ENCODE measurements at places on chromosomes 5 and 9.
A peak's percentile ranks its signal among the peaks of the same experiment; 100 is the strongest.

DNA sequence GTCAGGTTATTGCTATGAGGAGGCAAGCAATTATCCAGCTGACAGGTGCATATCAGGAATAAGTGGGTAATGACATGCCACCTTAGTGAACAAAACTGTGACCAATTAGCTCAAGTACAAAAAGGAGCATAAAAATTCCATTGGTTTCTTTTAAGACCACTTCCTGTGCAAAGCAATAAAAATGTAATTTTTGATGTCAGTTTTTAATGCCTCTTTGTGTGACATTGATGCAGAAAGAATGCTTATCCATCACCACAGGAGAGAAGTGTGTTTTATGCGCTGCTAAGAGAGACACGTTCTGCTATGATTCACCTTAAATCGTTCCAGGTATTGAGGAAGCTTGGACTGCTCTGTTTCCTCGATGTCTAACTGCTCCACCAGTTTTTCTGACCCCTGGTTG is 96.7 kb downstream of the MRPS27 start:
- no peak for DNase-seq

DNA sequence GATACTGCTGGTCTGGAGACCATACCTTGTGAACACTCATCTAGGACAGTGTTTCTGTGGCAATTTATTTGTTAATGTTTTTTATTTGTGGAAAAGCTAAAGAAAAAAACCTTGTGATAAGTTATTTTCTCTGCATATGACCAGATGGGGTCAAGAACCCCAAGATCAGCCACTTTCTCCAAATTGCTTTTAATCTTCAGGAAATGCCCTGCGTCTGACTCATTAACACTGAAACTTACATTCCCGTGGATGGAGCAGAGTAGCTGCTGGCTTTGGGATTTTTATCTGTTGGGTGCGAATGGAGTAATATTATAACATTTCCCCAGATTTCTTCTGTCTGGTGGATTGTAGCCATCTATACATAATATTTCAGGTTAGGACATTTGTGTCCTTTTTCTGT is 444.5 kb downstream of the SH3GL2 start:
- DNase-seq = peak; percentile 1

DNA sequence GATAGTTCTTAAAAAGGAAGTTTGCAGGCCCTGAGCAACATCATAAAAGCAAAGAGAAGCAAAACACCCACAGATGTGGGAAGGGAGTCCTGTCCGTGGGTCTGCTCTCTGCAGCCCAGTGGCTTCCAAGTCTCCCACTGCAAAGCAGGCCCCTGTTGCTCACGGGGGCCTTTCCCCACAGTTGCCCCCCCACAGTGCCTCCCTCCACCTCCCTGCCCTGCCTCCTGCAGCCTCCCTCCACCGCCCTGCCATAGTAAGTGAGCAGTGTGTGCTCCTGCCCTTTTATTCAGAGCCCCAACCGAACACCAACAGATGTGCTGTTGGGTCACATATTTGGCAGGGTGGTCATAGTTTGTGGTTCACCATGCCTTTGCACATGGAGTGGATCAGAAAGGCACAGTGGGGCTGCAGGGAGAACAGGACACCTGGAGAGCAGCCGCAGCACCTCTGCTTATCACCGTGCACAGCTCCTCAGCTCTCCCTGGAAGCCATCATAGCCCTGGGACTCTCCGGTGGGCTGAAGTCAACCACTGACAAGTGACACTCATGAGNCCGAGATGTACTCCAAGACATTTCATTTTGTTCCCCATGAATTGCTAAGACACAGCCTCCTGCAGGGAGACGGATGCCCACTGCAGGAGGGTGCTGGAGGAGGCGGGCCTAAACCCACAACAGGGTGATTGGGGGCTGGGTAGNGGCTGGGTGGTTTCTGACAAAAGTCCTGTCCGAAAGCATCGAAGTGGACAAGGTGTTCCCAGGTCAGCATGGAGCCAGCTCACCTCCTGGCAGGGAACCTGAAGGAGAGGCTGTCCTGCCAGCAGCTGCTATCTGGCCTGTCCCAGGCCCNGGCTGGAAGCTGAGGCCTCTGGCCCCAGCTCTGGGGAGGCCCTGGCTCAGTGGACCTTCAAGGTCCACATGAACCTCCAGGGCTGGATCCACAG is 278.9 kb downstream of the GADD45G start:
- no peak for DNase-seq

GRCh38 chr5:34758514-34758913 is 80.5 kb upstream of the TTC23L start:
- DNase-seq = no peak

DNA sequence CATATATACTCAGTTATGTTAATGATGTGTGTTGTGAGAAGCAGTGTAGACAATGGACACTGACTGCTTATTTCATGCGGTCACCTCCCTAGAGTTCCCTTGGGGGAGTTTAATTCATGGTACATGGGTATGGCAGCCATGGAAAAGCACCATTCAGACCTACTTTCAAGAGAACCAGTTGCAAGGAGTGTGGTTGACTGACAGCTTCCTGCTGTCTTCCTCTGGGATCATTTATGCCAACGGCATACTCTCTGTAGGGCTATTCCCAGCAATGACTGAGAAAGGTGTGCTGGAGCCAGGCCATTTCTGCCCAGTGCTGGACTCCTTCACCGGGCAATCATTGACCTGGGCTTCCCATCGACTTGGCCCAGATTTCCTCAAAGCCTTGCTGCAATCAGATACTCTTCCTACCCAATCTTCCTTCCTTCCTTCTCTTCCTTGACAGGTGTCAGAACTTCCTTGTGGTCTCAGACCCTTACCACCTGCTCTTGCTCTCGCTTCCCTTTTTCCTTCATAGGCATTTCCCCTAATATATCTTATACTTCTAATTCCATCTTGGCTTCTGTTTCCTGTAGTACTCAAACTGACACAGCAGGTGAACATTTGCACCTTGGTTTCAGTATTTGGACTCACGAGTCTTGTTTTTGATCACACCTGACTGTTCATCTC is 3.4 kb upstream of the CLINT1 start:
- no peak for DNase-seq

GRCh38 chr5:138177941-138178515 is 402 bp downstream of the BRD8 start:
- peak; percentile 66 for DNase-seq

GRCh38 chr9:18837402-18837801 is 195.6 kb downstream of the SAXO1 start:
- DNase-seq = no peak

DNA sequence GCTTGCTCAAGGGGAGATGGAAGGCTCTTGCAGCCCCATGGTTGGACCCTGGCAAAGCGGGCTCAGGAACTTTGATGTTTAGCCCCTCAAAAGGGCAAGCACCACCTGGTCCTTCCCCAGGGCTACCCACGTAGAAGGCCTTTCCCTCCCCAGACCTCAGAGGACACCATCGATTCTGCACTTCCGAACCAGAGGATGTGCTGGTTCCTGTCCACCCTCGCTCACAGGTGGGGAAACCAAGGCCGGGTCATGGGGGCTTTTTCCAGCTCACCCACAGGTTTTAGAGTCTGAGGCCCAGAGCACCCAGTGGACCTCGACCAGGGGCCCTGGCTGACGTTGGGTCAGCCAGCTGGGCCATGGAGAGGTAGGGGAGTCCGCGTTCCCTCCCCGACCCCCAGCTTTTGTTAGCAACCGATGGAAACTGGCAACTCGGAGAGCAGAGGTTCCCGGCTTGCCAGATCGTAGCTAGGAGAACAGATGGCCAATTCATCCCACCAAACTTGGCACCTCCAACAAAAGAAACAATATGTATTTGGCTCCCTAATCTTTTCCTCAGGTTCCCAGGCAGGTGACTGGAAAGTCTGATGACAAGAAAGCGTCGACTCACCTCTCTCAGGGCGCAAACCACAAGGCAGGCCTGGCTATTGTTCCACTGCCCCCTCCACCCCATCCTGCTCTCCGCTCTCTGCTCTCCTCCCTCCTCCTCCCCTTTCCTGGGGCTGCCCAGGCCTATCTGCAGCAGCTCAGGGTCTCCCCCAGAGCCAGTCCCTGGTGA is 167.6 kb upstream of the SMIM23 start:
- no peak for DNase-seq

DNA sequence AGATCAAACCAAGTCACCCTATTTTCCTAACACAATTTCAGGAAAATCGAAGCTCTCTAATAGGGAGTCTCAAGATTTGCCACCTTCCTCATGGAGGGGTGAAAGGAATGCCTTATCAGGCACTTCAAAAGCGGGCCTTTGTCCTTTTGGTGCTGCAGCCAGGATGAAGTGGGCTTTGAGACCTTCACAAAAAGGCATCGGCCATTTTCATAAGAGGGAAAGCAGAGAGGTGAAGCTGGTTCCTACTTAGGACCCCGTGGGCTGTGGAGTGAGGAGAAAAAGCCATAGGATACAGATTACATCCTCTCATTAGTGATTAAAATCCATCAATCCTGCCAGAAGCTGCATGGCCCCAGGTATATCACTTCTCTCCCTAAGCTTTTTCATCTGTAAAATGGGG is 859 bp downstream of the CDKN2AIPNL start:
- DNase-seq = no peak

- DNase-seq = no peak
Observed at GRCh38 chr5:142281966-142282365, 42.9 kb downstream of the SPRY4 start.

DNA sequence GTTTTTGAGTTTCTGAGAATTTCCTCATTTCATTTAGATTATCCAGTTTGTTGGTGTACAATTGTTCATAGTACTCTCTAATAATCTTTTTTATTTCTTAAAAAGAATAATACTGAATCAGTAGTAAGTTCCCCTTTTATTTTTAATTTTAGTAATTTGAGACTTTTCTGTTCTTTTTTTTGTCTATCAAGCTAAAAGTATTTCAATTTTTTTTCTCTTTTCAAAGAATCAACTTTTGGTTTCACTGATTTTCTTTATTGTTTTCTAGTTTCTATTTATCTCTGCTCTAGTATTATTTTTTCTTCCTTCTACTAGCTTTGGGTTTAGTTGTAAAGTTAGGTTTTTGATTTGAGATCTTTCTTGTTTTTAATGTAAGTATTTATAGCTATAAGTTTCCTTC is 60.6 kb upstream of the ARL15 start:
- no peak for DNase-seq

- no peak for DNase-seq
Observed at GRCh38 chr5:146883511-146883910, 5.0 kb upstream of the PPP2R2B start.

GRCh38 chr5:138391859-138392386 is 39.4 kb downstream of the KDM3B start:
- DNase-seq = no peak

DNA sequence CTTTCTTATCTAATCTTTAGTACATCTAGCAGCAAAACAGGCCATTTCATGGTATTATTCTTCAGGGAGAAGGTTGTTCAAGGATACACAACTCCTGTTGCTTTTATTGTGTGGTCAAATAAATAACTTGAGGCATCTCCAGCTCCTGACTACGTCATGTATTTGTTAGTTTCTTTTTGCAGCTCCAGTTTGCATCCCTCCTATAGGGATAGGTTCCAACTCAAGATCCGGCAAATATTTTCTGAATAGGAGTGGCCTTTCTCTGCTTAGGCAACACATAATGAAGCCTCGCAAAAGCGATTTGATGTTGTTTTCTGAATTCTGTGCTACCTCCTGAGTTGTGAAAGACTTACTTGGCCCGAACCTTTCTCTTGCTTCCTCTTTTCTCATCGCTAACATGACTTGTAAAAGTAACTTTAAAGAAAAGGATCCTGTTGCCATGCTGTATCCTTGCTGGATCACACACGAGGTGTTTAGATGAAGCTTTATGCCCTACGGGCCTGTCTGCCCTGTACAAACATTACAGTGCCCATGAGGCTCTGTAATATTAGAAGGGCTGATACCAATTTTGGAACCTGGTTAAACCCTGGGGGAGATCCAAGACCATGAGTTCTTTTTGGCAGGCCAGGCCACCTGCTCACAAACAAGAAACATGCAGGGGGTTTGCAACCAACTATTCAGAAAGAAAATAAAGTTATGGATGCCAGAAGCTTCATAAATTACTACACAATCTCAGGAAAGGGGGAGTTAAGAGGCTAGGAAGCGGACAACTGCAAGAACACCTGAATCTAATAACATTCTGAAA is 149.8 kb upstream of the FGF10 start:
- DNase-seq = peak; percentile 8

- DNase-seq = no peak
Observed at GRCh38 chr5:59605915-59606314, 287.6 kb downstream of the PDE4D start.
